ENCODE measurements at places on chromosomes 7 and 10. TPM values are rescaled to one million over a fixed set of nuclear protein-coding genes. Genes with fewer than 3 reads are reported as not detected.
A peak's percentile ranks its signal among the peaks of the same experiment; 100 is the strongest.

The MLXIPL gene
- total RNA-seq, result not detected

The SPDYE16 gene
- total RNA-seq, result not detected

The PRKG1 gene
- total RNA-seq, result 3.4 TPM

The SPAM1 gene
- total RNA-seq, result not detected

The GBF1 gene
- total RNA-seq, result 30.1 TPM

The HABP2 gene
- total RNA-seq, result not detected

The CALHM3 gene
- 0.23 TPM for total RNA-seq

The SPDYE9 gene
- not detected for total RNA-seq

The EPO gene
- not detected for total RNA-seq

DNA sequence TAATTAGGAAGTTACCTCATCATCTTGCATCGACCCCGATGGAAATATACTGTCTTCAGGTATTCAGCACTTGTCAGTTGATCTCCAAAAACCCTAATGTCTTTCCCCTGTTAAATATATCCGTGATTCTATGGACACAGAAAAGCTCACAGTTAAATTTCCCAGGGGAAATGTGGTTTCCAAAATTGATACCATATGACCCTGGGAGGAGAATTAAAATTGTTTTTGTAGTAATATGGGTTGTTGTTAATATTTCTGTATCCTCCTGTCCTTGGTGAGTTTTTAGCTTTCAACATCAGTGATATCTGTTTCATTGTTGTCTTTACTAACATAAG lies 132.1 kb downstream of the CELF2 start:
- no peak for DNase-seq

DNA sequence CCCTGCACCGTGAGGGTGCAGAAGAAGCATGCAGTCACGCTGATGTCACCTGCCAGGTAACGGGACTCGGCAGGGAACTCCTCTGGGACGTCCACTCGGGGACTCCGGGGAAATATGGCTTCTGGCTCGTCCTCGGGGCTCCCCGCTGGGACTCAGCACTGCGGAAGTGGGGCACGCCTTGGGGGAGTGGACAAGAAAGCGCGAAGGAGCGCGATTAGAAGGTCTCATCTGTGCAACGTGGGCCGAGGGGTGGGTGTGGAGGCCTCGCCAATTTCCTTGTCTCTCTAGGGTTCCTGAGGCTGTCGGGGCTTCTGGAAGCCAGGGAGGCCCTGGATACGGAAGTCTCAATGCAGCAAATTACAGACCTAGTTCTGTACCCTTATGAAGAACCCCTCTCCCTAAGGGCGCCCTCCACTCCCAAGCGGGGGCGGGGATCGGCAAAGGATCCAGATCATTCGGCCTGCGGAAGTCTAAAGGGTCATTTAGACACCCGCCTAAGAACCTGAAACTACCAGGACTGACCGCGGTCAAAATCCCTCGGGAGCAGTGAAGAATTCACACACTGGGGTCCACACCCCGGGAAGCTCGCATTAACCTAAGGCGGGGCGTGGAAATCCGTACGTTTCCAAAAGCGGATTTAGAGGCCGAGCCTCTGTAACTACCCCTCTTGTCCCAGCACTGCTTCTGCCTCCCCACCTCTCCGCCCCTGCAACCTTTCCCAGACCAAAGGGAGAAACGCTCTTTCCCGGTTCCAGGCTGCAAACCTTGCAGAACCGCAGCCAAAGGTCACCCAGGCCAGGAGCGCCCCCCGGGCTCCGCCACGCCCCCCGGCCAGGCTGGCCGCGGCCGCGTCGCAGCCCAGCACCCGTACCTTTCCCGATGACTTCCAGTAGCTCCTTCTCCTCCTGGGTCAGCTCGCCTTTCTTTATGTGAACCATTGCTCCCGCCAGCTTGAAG lies 640 bp downstream of the ANKMY2 start:
- peak; percentile 70 for DNase-seq

DNA sequence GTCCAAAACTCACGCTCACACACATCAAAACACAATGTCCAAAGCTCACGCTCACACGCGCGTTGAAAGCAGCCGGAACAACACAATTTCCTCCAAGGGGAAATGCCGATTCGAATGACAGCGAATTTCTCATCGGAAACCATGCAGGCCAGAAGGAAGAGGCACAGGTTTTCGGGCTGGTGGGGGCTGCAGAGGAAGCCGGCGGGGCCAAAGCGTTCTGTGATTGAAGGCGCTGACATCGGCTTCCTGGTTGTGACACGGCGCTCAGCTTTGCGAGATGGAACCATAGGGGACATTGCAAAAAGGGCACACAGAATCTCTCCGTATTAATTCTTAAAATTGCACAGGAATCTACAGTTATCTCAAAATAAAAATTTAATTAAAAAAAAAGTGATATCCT lies 61.3 kb downstream of the FOXL3 start:
- DNase-seq, result no peak

- no peak for DNase-seq
These were observed 22.3 kb downstream of the CNPY1 start for GRCh38 chr7:155524018-155524556.

GRCh38 chr7:158887594-158887993 lies 31.2 kb downstream of the DYNC2I1 start:
- no peak for DNase-seq

DNA sequence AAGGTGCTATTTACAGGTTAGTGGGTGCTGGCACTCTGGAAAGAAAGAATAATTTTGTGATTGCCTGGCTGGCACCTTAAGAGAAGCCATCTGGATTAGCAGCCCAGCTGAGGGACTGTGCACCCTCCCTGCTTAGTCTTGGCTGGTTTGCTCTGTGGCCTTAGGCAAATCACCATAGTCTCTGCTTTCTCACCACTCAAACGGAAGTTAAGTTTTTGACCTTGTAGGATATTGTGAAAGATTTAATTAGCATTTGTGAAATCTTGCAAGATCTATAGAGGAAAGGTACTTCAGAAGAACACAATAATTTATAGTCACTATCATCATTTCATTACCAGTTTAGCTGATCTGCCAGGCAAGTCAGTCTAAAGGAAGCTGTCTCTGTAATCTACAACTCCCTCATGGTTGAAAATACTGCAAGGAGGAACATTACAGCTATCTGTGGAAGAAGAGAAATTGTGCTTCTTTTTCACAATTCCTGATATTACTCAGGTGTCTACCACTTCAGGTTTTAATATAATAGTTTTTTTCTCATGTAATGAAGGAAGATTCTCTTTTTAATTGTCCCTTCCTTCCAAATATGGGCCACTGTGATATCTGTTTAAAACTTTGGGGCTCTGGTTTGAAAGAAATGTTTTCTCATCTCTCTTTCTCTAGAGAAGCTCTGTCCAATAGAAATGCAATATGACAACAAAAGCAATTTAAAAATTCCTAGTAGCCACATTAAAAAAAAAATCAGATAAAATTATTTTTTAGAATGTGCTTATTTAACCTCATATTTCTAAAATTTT lies 219.6 kb downstream of the PTEN start:
- no peak for DNase-seq

DNA sequence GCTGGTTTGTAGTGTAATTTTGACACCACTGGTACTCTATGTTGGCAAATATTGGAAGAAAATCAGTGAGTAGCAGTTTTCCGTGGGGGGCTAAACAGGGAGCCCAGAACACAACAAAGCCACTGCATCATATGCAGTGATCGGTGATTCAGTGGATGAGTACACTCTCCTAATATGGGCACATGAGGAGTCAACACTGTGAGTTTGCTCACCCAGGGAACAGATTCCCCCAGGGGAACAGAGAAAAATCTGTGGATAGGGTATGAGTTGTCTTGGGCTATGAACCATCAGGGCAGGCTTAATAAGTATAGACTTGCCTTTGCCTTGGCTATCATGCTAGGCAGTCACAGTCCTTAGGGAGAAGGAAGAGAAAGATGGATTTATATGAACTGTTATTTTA lies 227.7 kb upstream of the SEMA3E start:
- DNase-seq, result no peak

GRCh38 chr10:6729861-6730344 lies 149.8 kb upstream of the PRKCQ start:
- DNase-seq, result no peak

GRCh38 chr7:144255471-144255897 lies 9.1 kb downstream of the OR2A7 start:
- peak; percentile 2 for DNase-seq

GRCh38 chr10:45420453-45421192 lies 46.6 kb downstream of the ALOX5 start:
- peak; percentile 91 for DNase-seq

GRCh38 chr7:80637454-80637853 lies 988 bp upstream of the CD36 start:
- no peak for DNase-seq

DNA sequence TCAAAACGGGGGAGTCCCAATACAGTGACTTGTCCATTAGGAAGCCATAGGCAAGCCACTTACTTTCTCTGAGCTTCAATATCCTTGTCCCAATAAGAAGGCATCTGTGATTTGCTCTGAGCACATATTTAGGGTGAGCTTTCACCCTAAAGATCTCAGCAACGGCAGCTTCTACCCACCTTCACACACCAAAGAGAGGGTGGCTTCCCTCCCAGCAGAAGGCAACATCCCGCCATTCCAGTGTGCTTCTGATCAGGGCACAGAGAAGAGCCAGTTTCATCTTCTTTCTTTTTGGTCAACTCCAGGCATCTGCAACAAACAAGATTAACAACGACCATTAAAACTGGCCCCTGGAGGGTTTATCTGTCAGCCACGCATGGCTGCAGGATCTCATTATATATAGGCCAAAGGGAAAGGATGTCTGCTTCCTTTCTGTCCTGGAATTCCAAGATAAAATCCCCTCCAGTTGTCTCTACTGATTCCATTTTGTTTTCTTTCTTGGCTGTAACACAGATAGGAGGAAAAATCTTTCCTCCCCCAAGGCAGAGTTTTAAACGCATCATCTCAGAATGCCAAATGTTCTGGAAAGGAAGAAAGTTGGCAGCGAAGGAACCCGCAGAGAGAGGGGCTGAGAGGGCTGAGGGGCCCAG lies 491 bp upstream of the SH2D4B start:
- DNase-seq, result no peak

DNA sequence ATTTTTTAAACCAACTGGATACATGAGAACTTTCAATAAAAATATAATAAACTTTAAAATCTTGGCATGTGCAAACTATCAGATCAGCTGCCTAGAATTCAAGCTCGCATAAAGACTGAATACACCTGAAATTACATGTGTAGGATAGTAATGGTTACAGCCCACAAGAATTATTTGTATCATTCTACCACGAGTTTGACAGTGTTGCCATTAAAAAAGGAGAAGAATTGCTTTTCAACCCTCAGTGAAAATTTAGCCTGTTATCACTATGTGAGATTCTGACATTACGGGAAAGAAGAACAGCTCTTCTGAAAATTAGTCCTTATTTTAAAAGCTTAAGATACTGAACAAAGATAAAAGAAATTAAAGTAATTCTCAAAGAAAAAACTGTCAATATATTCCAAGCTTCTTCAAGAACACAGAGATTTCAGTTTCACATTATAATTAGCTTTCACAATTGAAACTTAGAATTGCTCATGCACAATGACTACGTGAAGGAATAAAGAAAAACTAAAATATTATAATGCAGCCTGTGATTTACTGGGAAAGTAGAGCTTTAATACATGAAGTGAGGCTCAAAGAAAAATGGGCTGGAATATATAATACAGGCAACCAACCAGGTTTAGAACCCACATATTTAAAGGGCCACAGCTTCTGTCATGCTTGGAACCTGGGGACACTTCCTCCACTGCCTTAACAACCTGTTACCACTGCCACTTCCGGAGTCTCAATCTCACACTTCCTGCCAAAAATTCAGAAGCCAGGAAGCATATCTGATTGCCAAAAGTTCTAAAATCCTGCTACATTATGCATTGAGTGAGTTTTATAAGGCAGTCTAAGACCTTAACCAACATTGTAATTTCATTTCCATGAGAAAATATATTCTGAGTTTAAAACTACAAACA lies 23.2 kb downstream of the TPK1 start:
- no peak for DNase-seq

- peak; percentile 79 for DNase-seq
These were observed 78.1 kb downstream of the TPST1 start for GRCh38 chr7:66283003-66283920.

Data from H4 (cell line).